ENCODE measurements at places on chromosomes 5 and 9.

DNA sequence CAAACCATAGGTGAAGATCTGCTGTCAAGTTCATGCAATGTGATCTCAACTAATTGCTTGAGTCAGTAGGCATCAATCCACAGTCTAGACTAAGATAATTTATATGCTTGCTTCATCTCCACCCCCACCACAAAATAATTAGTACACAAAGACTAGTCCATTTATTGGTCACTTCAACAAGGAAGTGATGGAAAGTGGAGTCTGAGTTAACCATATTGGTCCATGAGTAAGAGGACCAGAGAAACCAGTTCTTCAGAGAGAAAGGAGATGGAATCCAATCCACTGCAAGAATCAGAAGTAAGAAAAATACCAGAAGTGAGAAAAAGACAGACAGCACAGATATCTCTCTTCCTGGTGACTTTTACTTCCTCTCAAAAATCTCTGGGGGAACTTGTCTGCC, 366.5 kb downstream of the CHSY3 start:
- no peak for DNase-seq

DNA sequence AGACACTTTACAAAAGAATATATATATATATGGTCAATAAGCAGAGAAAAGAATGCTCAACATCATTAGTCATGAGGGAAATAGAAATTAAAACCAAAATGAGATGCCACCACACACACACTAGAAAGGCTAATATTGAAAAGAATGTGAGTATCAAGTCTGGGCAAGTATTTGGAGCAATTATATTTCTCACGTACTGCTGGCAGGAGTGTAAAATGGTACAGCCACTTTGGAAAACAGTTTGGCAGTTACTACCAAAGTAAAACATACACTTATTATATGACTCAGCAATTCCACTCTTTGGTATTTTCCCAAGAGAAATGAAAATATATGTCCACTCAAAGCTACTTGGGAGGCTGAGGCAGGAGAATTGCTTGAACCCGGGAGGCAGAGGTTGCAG, 29.8 kb downstream of the NEUROG1 start:
- no peak for DNase-seq

DNA sequence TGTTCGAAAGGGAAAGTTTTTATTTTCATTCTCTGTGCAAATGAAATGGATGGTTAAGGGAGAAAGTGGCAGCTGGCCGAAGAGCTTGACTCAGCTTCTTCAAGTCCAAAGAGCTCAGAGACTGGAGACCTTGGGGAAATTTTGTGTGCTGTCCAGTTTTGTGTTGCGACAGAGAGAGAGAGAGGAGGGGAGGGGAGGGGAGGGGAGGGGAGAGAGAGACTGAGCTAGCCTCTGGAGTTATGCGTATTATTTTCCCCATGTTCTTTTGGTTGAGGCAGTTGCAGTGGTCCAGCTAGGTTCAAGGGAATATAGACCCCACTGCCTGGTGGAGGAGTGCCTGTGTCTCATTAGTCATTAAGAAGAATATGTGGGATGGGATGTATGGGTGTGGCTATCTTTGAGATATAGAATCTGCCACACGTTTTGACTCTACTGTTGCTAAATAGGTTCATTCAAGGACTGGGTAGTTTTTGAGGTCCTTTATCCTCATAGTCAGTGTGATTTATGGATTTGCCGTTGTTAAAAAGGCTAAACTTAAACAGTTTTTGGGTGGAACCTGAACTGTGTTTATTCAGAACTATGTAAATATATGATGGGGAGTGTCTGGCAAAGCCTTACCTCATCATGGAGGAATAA, 69.7 kb downstream of the ARHGAP26 start:
- no peak for DNase-seq

GRCh38 chr9:1415146-1415545, 365.0 kb downstream of the DMRT2 start:
- no peak for DNase-seq
